Naive thymus-derived CD4-positive, alpha-beta T cell (primary cell): ENCODE measurements at places on chromosomes 5 and 9. TPM values are rescaled to one million over a fixed set of nuclear protein-coding genes. Genes with fewer than 3 reads are reported as not detected.

VDAC1 gene
- 253 and 259 TPM in 2 replicates for total RNA-seq

DNA sequence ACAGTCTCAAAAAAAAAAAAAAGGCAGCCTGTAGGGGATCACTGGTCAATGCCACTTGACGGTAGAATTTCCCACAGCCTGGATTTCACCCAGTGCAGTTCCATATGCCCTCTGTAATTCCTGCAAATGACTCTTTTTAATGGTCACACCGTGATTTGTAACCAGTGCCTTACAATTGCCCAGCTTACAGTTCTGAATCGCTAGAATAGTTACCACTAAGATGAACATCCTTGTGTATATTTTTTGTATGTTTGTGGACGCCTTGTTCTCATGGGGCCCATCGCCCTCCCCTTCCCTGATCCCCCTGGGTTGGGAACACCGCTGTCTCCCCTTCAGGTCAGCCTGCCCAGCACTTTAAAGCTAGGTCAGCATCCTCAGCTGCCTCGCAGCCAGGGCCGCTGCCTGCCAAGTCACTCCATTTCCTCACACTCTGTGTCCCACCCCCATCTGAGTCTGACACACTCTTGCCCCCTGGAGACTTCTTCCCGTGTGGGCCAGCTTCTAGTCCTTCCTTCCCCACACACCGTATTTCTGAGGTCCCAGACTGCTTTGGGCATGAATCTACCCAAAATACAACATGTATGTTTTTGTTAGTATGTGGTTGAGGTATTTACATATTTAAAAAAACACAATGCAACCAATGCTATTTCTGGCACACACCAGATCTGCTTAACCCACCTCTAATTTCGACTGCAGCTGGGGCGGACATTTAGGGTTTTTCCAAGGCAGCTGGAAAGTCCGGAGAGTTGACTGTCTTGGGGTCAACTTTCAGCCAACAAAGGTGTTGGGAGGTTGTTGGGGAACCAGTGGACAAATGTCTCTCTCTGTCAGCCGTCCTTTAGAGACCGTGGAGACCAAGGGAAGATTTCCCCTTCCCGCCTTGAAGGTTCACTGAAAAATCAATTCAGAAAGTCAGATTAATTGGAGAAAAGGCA lies 120.5 kb upstream of the NEK6 start:
- no peak overlapping the region for H3K27ac ChIP-seq
- no peak for DNase-seq
- H3K27me3 ChIP-seq, result no peaks in the 10 kb centered on the region
- no peaks in the 10 kb centered on the region for H3K36me3 ChIP-seq

GRCh38 chr5:113437111-113437510 lies 2.3 kb upstream of the TSSK1B start:
- H3K4me3 ChIP-seq, result no peak overlapping the region
- no peak for DNase-seq
- no peak overlapping the region for H3K27ac ChIP-seq

DNA sequence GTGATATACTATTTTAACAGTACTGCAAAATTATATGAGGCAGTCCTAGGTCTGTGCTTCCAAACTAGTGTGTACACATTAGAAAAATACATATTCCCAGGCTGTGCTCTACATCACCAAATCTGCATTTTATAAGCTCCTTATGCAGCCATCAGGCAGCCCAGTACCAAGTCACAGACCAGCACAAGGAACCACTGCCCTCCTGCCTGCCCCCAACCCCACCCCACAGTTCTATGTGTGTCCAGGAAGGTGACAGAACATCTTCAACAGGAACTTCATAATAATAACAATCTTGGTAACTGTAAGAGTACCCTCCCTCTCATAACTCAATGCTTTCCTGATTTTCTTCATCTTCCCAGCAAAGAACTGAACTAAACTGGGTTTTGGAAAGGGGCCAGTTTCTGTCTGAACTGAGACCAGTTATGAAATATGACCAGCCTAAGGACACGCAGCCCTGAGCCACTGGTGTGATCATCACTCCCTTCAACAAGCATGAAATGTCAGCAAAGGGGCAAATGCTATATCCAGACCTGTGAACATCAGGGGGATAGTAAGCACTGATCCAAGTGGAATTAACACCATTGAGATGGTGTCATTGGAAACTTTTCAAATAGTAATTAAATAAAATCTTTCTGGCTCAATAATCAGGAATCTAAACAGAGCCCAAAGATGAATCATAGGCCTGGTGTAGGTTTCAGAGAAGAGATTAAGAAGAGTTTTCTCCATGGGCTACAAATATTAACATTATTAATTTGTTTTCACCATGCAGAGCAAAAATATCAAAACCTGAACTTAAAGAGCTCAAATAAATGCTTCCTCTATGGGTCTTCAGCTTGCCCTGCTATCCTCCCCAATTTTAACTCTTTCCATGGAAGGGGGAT lies 82.1 kb downstream of the DPYSL3 start:
- DNase-seq, result no peak
- no peaks in the 10 kb centered on the region for H3K36me3 ChIP-seq
- H3K4me3 ChIP-seq, result no peak overlapping the region
- H3K27ac ChIP-seq, result no peak overlapping the region
- no peaks in the 10 kb centered on the region for H3K4me1 ChIP-seq
- no peaks in the 10 kb centered on the region for H3K27me3 ChIP-seq

GRCh38 chr5:99724732-99725290 lies 796.0 kb upstream of the CHD1 start:
- H3K27me3 ChIP-seq, result no peaks in the 10 kb centered on the region
- H3K27ac ChIP-seq, result no peak overlapping the region
- DNase-seq, result no peak
- no peaks in the 10 kb centered on the region for H3K4me1 ChIP-seq

DNA sequence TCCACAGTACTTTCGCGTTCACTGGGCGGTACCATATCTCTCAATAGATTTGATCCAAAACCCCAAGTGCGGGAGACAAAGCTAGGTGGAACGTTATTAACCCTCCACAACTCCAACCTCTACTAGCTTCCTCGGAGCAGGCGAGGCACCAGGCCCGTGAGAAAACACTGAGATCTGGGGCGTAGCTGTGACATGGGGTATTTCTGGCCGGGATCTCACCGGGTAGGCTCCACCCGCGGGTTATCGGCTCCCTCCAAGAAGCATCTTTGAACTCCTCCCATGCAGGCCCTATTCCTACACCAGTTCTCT lies 350 bp upstream of the SLC25A46 start:
- no peaks in the 10 kb centered on the region for H3K27me3 ChIP-seq
- peak overlapping the region; percentile 96 for H3K4me3 ChIP-seq
- H3K36me3 ChIP-seq, result peaks cover 5% of the 10 kb centered on the region
- peaks cover 4% of the 10 kb centered on the region for H3K4me1 ChIP-seq
- peak overlapping the region; percentile 86 for H3K27ac ChIP-seq
- no peak for DNase-seq

GRCh38 chr9:133122935-133123611 lies 2.0 kb upstream of the RALGDS start:
- no peaks in the 10 kb centered on the region for H3K36me3 ChIP-seq
- no peaks in the 10 kb centered on the region for H3K27me3 ChIP-seq
- DNase-seq, result no peak
- peaks cover 60% of the 10 kb centered on the region for H3K4me1 ChIP-seq

- peak overlapping the region; percentile 94 for H3K4me3 ChIP-seq
- DNase-seq, result peak; percentile 45
- no peaks in the 10 kb centered on the region for H3K36me3 ChIP-seq
- peaks cover 3% of the 10 kb centered on the region for H3K4me1 ChIP-seq
- H3K27me3 ChIP-seq, result no peaks in the 10 kb centered on the region
Measured at GRCh38 chr5:80408484-80409366, 861 bp downstream of the ZFYVE16 start.
